ENCODE measurements at places on chromosomes 11 and 22.

GRCh38 chr22:30947173-30947815 is 21.3 kb downstream of the MORC2 start:
- peak; percentile 43 for DNase-seq

- DNase-seq, result no peak
Observed at GRCh38 chr11:133070021-133070713, 462.1 kb downstream of the OPCML start.

- no peak for DNase-seq
Observed at GRCh38 chr11:45048313-45048841, 97.7 kb upstream of the TP53I11 start.

- DNase-seq, result no peak
Observed at GRCh38 chr11:112610996-112611750, 350.0 kb upstream of the NCAM1 start.

DNA sequence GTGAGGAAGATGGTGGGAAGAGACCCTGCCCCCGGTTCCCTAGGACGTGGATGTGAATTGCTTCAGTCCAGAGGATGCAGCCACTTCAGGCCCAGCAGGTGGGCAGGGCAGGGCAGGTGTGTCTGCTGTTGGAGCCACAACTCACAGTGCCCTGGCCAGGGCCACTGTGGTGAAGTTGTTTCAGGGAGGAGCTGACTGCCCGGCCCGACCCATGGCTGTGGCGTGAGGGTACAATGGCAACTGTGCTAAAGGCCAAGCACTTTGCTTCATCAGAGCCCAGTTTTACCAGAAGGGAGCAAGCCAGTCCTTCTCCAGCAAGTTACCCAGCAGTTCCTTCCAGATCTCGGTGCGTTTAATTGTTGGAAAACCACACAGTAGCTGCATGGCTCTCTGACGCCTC is 1174.4 kb downstream of the BRD1 start:
- DNase-seq, result no peak

DNA sequence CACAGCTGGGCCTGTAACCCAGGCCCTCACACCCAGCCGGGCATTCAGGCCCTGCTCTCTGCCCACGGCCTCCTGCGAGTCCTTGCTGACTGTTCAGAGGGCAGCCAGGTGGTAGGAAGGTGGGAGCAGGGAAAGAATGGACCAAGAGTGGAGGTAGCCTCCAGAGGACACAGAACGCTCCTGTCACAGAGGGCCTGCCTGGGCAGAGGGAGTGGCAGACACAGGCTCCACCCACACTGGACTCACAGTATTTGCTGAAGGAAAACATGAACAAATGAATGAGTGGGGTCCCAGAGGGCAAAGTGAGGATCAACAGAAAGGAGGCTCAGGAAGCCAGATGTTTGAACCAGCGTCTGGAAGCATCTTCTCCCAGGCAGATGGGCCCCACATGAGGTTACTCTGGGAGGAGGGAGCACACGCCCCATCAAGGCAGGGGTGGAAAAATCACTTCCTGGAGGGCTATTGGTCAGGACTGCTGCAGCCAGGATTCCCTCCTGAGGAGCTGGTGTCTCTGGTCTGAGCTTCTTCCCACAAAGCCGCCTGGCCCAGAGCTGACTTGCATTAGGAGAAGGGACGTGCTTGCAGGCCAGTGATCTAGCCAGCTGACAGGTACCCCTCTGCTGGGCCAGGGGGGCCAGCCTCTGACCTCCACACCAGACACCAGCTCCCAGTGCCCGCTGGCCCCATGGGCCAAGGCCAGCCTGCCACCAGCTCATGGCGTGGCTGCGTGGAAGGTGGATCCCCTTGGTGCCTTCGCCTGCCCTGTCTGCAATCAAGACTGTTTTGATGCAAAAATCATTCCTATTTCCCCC is 84.0 kb downstream of the THAP12 start:
- DNase-seq, result no peak

DNA sequence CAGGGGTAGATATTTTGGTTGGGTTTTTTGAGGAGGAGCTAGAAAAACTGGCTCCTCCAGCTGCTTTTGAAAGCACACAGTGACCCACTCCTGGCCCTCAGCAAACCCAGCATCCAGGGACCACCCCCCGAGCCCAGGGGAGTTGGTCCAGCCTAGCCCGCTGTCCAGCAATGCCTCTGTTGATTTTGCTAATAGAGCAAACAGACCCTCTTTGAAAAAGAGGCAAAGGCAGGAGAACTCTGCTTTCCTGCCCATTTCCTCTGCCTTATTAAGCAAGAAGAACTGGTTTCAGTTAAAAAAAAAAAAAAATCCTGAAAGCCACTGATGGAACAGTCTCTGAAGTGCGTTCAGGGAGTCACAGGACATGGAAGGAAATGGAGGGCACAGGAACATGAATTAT is 25.3 kb downstream of the ABTB2 start:
- DNase-seq, result no peak

DNA sequence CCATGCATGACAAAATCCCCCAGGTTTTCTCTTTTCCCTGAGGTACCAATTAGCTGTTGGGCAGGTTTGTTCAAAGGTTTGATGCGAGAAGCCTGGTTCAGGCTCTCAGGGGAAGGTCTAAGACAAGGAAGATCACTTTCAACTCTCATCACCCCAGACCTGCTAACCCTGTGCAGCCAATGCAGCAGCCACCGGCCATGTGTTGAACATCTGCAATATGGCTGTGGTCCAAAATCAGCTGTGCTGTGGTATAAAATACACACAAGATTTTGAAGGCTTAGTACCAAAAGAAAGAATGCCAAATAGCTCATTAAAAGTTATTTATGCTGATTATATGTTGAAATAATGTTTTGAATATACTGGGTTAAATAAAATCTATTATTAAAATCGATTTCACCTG is 58.5 kb downstream of the SMCO4 start:
- DNase-seq, result no peak

- DNase-seq, result no peak
Observed at GRCh38 chr11:13008625-13009475, at the start of gene RASSF10. TSS of gene RASSF10 (plus strand) at chr11:13009316. CDS start at chr11:13009577, 261 bp downstream.

- no peak for DNase-seq
Observed at GRCh38 chr11:79237703-79238102, 203.1 kb downstream of the TENM4 start.

DNA sequence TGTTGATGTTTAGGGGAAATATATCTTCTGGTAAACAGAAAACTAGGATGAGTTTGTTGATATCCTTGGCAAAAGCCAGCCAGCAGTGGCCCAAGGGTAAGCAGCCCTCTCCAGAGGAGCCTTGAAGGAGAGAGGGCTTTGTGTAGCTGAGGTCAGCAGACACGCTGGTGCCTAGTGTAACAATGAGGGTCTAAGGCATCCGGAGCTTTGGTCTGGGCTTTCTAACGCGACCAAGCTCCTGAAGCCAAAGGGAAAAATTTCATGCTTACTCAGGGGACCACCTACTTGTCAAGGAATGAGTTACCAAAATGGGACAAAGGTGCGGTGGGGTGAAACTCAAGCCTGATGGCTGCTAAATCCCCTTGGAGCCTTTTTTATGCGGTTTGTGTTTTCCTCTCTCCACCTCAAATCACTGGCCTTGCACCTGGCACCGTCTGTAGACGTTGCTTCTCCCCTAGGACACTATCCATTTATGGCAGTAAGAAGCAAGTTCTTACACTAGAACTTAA is 134.9 kb downstream of the DBX1 start:
- DNase-seq, result no peak

GRCh38 chr22:41157083-41157482 is 48.0 kb upstream of the L3MBTL2 start:
- DNase-seq, result no peak

DNA sequence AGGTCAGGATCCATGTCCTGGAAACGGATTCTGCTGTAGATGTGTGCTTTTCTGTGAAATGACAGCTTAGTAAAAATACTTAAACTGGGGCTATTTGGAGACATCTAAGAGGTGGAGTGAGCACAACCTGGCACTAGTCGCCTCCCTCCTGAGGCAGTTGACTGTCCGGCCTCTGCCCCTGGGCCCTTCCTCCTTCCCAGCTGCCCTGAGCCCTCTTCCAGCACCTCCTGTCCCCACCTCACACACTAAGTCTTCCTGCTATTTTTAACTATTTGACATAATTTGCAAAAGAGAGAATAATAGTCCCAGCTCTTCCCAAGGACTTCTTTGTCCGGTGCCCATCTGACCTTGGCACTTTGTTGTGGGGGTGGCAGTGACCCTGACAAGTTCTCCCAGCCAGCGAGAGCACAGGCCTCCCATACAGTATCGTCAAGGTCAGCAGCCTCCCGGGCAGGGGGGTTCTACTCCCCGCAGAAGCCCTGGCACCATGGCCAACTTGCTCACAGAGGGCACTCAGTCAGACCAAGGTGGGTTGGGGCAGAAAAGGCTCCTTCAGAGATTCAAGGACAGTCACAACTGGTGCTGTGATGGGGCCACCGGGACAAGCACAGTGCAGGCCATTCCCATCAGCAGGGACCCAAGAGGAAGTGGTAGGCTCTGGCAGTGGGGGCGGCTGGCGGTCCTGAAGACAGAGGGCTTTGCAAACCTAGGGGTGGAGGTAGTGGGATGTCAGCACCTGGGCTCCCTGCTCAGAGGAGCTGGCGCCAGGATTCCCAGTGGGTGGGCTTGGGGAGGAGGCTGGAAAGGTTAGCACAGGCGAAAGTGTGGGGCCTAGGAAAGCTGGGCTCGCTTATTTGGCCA is 5.5 kb upstream of the NEAT1 start:
- DNase-seq, result peak; percentile 75

GRCh38 chr11:103798446-103798845 is 238.0 kb upstream of the DDI1 start:
- DNase-seq, result no peak

DNA sequence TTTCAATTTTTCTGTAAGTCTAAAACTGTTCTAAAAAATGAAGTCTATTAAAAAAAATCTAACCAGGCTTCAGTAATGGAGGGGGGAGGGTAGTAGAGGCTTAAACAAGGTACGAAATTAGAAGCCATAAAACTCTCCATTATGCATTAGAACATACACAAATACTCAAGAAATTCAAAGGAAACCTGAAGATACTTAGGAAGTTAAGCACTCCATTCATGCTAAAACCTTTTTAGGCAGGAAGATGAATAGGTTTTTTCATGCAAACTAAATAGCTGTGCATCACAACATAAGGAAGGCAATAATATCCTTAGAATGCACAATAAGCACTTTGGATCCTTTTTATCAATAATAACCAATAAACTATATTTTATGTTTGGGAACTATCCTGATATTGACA is 2.4 kb downstream of the RAB6A start:
- DNase-seq, result no peak

DNA sequence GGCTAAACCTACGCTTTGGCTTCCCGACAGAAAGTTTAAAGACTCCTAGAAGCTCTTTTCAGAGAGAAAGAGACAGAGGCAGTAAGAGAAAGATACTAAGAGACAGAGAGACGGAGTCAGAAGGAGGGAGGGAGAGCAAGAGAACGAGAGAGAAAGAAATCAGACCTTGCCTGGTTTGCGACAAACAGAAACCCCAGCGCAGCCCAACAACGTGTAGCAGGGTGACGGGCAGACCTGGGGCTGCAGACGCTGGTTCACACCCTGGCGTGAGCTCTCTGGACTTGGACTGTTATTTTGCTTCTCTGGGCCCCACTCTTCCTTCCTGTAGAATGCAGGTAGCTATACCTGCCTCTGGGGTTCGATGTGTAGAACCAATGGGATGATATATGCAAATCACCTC is 244.4 kb upstream of the SYN3 start:
- no peak for DNase-seq

GRCh38 chr11:11763796-11764422 is 77.9 kb upstream of the USP47 start:
- DNase-seq, result no peak

All from right lobe of liver (tissue), 6 donors.